ENCODE measurements at places on chromosomes 5 and 9.

- no peak for DNase-seq
Measured at GRCh38 chr5:124652514-124652819, 94.0 kb downstream of the ZNF608 start.

DNA sequence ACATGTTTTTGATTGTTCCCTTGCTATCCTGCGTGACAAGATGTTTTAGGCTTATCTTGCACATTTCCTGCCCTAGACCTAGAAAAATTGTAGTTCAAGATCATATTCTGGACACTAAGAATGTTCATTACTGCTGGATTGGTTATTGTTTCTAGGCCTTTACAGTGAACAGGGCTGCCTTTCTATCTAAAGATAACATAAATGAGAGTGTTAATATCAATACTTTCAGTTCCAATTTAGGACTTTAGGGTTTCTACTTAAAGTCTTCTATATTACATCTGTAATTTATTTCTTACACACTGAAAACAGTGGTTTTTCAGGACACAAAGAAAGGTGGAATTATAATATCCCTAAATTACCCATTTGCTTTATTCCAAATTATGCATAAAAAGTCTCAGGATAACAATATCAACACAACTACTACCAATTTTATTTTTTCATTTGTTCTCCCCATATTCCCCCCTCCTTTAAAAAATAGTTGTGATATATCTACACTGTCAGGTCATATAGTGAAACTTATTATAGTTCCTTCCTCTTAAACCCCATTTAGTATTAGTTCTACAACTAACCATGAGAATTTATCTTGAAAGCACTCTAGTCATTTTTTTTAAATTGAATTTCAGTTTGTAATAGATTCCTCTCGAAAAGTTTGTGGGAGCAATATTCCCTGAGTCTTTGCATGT lies 293.9 kb upstream of the RIOK2 start:
- no peak for DNase-seq

GRCh38 chr5:32147236-32147635 lies 26.9 kb downstream of the GOLPH3 start:
- no peak for DNase-seq

DNA sequence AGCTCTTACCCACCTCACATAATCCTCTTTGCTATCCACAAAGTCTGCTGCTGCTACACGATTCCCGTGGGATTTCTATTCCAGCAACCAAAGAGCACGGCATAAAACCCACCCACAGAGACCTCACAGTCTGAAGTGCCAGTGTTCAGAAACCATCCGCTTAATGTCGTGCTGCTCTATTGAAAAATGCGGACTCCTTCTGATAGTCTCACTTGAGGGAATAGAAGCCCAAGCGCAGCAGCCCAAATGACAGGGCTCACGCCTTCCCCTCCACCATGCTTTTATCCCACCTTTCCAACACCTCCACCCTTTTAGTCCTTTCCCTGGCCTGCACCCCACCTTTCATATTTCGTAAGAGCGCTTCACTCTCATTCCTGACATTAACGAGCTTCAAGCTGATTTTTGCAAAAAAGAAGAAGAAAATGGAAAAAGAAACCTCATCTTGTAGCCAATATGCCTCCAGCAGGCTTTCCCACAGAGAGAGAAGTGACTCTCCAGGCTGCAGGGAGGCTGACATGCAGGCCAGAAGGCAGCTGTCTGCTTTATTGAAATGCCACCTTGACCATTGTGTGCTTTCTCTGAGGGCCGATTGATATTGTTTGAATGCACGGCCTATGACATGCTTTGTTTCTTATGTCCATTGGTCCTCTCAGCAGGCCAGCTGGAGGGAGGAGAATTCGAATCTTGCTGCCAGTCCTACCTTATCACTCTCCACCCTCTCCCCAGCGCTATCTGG lies 70.6 kb upstream of the PCSK1 start:
- DNase-seq = no peak

DNA sequence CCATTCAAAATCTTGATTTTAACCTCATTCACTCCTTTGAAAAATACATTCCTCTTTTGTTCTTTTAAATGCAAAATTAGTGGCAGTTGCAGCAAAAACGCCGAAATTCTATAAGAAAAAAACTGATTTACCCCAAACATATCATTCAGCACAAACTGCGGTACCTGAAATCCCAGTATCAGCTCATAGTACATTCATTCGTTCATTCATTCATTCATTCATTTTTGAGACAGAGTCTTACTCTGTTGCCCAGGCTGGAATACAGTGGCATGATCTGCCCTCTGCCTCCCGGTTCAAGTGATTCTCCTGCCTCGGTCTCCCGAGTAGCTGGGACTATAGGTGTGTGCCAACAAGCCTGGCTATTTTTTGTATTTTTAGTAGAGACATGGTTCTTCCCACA lies 20.4 kb downstream of the FBLL1 start:
- no peak for DNase-seq

- no peak for DNase-seq
Measured at GRCh38 chr5:99929067-99929805, 605.9 kb upstream of the FAM174A start.

- no peak for DNase-seq
Measured at GRCh38 chr5:32500181-32500580, 55.6 kb upstream of the ZFR start.

DNA sequence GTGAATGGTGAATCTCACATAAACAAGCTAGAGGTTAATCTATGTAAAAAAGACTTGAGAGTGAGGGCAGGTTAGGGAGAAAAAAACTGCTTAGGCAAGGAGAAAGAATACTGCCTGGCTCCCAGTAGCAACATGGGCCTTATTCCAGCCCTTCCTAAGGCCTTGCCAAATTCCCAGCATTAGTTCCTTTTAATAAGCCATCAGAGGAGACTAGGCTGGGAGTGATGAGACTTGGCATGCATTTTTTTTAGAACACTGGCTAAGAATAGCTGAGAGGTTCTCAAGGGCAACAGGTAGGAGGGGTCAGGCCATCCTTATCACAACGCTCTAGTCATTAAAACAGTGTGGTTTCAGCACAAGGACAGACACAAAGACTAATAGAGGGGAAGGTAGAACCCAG lies 20.9 kb upstream of the ZBTB43 start:
- DNase-seq = no peak

GRCh38 chr5:151718153-151718552 lies 31.4 kb upstream of the SPARC start:
- DNase-seq = no peak

GRCh38 chr9:15156241-15156640 lies 150.8 kb downstream of the TTC39B start:
- DNase-seq = no peak

DNA sequence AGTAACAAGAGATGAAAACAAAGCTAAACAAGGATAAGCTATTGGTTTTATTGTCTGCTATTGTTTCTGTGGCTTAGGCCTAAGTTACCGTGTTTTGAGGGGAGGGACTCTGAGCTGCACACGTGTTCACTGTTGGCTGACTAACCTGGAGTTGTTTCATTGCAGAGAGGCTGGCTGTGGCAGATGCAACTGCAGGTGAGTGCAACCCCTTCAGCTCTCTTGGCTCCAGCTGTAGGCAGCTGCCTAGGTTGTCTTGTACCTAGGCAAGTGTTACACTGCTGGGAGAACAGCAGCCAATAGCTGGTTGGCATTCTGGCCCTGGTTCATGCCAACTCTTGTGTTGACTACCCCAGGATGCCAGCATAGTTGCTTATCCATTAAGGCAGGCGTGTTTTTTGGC lies 17.6 kb upstream of the MATR3 start:
- no peak for DNase-seq

GRCh38 chr5:120806202-120806601 lies 342.1 kb downstream of the PRR16 start:
- no peak for DNase-seq

DNA sequence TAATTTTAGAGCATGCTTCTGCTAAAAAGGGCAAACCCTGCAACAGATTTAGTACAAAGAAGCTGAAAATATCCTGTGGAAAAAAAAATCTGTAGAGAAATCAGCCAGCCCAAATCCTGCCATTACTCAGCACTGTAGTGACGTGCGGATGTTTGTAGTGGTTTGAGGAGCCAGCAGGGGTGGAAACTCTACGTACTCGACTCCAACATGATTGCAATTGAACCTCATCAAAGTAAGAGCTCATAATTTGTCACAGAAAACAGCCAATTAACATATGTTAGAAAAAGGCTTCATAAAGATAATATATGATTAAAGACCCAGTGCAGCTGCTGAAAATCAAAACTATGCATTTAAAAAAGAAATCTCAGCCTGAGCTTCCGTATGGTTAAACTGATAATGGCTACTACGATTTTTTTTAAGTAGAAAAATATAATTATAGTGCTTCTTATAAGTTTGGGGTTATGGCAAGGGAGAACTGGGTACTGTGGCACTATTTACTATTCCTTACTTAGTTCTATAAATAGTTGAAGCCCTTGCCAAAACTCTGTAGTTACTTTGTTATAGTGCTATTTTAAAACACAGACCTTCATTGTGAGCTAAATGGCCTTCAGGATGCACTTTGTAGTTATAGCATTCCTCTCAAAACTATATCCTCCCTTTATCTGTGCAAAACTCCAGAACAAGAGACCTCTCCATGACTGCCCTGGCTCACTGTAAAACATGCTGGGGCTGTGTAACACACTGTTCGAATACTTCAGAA lies 49.4 kb downstream of the MEF2C start:
- DNase-seq = no peak

DNA sequence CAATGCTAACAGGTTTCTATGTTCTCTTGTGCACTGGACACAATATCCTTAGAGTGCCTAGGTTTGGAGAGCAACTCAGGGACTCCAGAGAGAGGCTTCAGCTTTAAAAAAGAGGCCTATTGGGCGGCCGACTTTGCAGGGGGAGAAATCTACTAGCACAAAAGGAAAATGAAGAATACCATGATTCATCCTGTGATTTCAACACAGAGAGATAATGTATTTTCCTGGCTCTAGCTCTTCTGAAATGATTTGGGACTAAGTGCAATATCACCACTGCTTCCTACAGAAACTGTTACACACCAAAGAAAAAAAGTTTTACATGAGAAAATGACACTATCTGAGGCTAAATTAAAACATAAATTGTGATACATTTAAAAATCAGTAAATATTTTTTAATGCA lies 146.1 kb upstream of the TSLP start:
- DNase-seq = no peak

- DNase-seq = no peak
Measured at GRCh38 chr9:24614070-24614469, 68.4 kb upstream of the IZUMO3 start.

GRCh38 chr5:117088176-117088575 lies 513.6 kb upstream of the SEMA6A start:
- DNase-seq = no peak

DNA sequence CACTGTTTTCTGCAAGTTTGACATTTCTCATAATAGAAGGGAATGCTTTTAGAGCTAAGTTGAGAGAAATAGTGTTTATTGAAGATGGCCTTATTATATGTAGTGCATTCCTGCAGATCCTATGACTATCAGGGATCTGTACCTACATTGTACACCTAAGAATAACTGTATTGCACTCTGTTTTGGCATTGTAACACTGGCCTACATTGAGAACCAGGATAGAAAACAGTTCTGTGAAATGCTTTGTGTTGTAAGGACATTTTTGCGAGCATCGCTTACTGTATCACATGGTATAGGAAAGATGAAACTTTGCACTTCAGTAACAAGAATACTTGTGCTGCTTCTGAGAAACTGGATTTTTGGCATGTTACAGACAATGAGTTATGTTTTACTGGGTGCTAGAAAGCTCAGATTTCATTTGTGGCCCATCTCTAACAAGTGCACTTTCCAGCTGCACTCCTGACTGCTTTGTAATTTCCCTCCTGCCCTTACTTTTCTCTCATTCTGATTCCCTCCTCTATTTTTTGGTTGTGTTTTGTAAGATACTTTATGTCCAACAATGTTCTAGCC lies 30.6 kb downstream of the C9orf85 start:
- no peak for DNase-seq

DNA sequence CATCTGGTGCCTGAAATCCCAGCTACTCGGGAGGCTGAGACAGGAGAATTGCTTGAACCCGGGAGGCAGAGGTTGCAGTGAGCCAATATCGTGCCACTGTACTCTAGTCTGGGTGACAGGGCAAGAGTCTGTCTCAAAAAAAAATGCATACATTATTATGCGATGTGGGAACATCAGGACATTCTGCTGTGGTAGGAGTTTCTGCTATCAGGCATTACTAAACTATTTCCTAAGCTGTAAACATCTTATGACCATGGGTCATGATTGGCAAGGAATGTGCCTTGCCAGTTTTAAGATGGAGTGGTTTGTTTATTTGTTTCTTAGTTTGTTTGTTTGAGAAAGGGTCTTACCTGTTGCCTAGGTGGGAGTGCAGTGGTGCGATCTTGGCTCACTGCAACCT lies 45.1 kb upstream of the FAM120A start:
- DNase-seq = no peak

DNA sequence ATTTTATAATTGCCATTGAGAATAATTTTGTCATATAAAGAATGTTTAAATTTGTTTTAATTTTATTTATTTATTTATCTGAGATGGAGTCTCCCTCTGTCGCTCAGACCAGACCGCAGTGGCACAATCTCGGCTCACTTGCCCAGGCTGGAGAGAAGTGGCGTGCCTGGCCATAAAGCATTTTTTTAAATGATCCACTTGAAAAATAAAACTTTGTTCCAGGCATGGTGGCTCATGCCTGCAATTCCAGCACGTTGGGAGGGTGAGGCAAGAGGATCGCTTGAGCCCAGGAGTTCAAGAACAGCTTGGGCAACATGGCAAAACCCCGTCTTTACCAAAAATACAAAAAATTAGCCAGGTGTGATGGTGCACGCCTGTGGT lies 2.1 kb upstream of the SIT1 start:
- DNase-seq = no peak

DNA sequence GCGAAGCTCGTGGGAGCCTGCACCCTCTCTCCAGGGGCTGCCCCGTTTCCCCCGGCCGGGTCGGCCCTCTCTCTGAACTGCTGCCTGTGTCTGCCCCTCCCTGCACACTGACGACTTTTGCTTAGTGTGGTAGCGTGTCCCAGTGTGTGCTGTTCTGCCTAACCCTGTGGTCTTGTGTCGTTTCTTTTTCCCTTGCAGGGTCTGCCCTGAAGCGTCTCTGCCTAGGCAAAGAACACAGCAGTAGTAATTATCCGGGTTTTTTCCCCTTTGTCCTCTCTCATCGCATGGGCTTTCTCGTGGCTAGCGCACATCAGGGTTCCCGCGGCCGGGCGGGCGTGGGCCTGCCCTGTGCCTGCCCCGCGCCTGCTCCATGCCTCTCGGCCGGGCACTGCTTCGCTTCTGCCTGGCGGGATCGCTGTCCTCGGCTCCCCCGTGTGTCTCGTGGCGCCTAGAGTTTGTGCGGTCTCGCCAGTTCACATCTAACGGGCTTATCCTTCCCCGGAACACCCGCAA lies 122.7 kb downstream of the WNK2 start:
- no peak for DNase-seq

DNA sequence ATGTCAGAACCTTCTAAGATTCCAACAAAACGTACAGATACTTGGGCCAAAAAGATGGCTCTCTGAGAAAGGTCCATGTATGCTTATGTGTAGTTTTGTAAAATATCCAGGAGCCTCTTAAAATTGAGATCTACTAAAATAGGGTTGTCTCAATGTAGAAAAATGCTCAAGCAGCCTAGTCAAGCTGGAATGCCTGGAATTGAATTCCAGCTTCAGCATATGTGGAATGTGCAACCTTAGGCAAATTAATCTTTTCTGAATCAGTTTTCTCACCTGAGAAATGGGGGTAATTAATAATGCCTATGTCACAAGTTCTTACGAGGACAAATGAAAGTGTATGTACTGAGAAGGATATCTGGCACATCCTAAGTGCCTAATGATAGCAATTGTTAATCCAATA lies 662.4 kb downstream of the DTWD2 start:
- no peak for DNase-seq

Data from activated T-helper 2 cell treated with anti-CD3 and anti-CD28 coated beads, Interferon-gamma antibody, Interleukin-2, Interleukin-4, amounts not matched to agents 10 μg/mL and 5 μg/mL and 100 μg/mL, durations not matched to agents 14 hours and 24 hours and 36 hours (primary cell).